Mesothelial cell of epicardium (in vitro differentiated cells): ENCODE measurements at places on chromosomes 3 and 15. TPM values are rescaled to one million over a fixed set of nuclear protein-coding genes. Genes with fewer than 3 reads are reported as not detected.

DNA sequence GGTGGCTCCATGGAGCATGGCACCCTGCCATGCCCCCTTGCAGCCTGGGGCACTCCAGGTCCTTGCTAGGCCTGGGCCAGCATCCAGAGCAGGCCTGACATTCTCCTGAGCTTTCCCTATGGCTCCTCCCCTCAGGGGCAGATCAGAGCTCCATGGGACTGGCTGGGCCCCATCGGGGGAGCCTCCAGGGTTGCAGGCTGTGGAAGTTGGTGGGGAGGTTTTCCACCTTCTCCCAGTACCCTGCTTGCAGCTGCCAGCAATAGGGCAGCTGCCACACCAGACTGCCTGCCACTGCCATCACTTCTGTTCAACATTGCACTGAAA is 75.7 kb upstream of the TP63 start:
- DNase-seq: no peak

DNA sequence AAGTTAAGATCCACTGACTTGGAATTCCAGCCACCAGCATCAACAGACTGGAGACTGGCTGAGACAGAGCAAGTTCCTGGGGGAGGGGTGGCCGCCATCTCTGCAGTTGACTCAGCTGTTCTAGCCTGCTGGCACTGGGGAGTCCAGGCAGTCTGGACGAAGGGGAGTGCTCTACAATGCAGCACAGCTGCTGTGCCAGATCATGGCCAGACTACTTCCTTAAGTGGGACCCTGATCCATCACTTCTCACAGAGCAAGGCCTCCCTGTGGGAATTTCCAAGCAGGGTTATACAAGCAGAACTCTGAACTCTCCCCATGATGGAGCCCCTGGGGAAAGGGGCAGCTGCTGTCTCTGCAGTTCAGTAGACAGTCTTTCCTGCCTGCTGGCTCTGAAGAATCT is 35.2 kb downstream of the PYGO1 start:
- no peak for DNase-seq

GRCh38 chr15:65869954-65870871 is 922 bp downstream of the RAB11A start:
- no peak for DNase-seq

DNA sequence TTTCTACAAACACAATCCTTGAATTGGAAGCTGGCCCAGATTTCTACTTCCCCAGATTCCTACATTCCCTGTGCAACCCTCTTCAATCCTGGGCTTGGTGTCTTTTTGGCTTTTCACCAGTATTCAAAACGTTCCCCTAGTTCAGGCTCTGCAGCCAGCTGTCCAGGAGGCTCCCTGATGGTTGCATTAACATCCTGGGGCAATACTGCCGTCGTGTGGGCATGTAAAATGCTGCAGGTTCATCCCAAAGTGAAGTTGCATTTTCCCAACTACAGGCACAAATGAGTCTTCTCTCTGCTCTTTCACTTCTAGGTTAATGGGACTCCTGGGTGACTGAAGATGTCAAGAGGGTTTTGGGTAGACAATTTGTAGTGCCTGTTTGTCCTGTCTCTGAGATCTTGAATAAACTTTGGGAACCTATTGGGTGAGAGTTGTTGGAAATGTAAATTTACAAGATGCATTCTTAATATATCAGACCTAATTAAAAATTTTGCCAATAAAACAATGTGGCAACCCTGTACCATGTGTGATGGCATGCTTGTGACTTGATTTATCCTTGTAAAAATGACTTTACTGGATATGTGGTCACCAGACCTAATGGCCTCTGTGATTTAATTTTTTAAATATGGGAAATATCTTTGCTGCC is 28.6 kb downstream of the SOX14 start:
- no peak for DNase-seq

POMGNT2 gene
- 18.6 to 20.5 TPM (median 19.2 TPM) in 3 replicates for total RNA-seq

TUSC7 gene
- not detected in 3 replicates for total RNA-seq

- DNase-seq: no peak
Observed at GRCh38 chr15:47750030-47750739, 32.9 kb downstream of the SEMA6D start.

DNA sequence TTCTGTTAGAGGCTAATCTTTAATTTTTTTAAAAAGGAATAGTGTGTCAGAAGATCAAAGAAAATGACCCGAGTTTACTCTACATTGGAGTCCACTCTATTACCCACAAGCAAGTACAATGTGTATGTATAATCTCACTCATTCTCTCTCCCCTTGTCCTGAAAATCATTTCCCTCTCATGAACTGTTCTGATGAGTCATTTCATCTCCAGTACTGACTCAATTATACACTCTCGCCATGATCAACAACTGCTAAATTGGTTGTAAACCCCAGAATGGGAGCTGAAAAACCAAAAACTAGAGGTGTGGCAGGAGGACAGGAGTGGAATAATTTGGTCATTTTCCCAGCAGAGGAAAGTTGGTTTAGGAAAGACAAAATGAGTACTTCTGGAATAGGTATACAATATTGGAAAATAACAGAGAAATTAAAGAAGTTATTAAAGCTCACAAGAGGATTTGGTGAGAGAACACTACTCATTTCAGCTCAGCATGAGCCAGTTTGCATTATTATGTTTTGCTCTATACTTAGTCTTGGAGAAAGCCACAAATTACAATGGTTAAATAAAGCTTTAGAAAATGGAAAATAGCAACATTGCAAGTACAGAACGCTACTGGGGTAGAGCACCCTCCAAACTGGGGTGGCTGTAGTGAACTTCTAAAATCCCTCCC is 144.3 kb upstream of the PFN2 start:
- no peak for DNase-seq

- no peak for DNase-seq
Observed at GRCh38 chr3:64141476-64141875, 83.8 kb downstream of the PRICKLE2 start.

GRCh38 chr15:58078591-58078990 is 13.1 kb upstream of the ALDH1A2 start:
- DNase-seq: no peak

GRCh38 chr15:73617913-73618312 is 15.3 kb downstream of the NPTN start:
- no peak for DNase-seq

NR1I2 gene
- total RNA-seq: 0.07 to 0.20 TPM (median 0.11 TPM) in 3 replicates

AADACL2 gene
- not detected in 3 replicates for total RNA-seq

GUCA1C gene
- total RNA-seq: not detected in 3 replicates
